ENCODE measurements at places on chromosomes 16 and 17. TPM values are rescaled to one million over a fixed set of nuclear protein-coding genes. Genes with fewer than 3 reads are reported as not detected.

GNAO1 gene
- 33.4 TPM for total RNA-seq

PIK3R6 gene
- not detected for total RNA-seq

RAB37 gene
- total RNA-seq: 1.5 TPM

EPN2 gene
- total RNA-seq: 35.0 TPM

ALOX15B gene
- total RNA-seq: not detected

SYNRG gene
- total RNA-seq: 30.8 TPM

CDH1 gene
- total RNA-seq: 65.8 TPM

FOXN1 gene
- not detected for total RNA-seq

MVP gene
- total RNA-seq: 107 TPM

DCAKD gene
- total RNA-seq: 24.3 TPM

CCR7 gene
- 0.44 TPM for total RNA-seq

TMIGD1 gene
- not detected for total RNA-seq

KRT25 gene
- not detected for total RNA-seq

NAE1 gene
- total RNA-seq: 70.7 TPM

CFAP97D1 gene
- not detected for total RNA-seq

GALK1 gene
- 35.8 TPM for total RNA-seq

C17orf107 gene
- total RNA-seq: 2.4 TPM

C16orf92 gene
- total RNA-seq: not detected

USP6 gene
- total RNA-seq: 0.08 TPM

BICDL2 gene
- total RNA-seq: 0.21 TPM

TCAP gene
- total RNA-seq: 1.6 TPM

CSH2 gene
- not detected for total RNA-seq
